ENCODE measurements at places on chromosomes 3 and 15.

GRCh38 chr3:172673210-172673679 is 37.6 kb downstream of the NCEH1 start:
- DNase-seq, result peak; percentile 71

GRCh38 chr3:66179793-66180192 is 41.0 kb upstream of the SLC25A26 start:
- no peak for DNase-seq

DNA sequence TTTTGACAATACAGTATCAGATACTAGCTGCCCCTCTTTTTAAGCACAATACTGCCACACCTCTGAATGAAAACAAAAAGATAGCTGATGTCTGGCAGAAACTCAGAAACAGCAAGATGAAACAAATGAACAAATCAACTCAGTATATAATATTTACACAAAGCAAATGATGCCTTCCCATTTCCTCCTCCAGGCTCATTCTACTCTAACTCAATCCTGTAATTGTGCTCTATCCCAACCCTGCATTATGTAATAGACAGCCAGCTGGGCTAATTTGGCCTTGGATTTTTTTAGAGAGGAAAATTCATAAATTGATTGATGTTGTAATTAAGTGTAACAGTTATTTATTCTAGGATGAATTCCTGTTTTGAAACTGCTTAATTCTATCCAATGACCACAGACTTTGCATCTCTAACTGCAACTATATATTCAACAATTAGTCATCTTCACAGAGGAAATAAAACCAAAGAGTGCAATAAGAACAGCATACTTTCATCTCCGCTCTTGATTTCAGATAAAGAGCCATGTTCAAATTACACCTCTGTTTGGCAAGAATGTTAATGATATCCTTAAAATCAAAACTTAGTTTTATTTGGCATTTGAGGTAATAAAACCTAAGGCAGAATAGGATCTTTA is 6.1 kb downstream of the ATG3 start:
- DNase-seq, result no peak

DNA sequence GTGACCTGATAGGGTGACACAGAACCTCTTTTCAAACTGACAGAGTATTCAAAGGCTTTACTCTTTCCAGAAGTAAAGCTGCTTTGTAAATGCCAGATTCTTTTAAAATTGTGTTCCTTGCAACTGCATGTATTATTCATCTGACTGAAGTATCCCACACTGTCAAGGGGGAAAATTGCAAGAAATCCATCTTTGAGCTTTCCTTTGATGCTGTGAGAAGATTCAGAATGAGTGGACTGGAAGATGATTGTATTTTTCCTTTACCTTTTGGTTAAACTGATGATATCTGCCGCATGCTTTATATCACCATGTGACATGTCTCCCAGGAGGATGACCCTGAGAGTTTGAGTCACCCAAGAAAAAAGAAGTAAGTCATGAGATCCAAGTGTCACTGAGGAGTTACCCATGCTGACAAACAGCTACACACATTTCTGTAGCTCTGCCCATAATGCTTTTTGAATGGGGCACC is 250.8 kb upstream of the CBLB start:
- no peak for DNase-seq

GRCh38 chr3:197592361-197593045 is 36.7 kb upstream of the BDH1 start:
- no peak for DNase-seq

DNA sequence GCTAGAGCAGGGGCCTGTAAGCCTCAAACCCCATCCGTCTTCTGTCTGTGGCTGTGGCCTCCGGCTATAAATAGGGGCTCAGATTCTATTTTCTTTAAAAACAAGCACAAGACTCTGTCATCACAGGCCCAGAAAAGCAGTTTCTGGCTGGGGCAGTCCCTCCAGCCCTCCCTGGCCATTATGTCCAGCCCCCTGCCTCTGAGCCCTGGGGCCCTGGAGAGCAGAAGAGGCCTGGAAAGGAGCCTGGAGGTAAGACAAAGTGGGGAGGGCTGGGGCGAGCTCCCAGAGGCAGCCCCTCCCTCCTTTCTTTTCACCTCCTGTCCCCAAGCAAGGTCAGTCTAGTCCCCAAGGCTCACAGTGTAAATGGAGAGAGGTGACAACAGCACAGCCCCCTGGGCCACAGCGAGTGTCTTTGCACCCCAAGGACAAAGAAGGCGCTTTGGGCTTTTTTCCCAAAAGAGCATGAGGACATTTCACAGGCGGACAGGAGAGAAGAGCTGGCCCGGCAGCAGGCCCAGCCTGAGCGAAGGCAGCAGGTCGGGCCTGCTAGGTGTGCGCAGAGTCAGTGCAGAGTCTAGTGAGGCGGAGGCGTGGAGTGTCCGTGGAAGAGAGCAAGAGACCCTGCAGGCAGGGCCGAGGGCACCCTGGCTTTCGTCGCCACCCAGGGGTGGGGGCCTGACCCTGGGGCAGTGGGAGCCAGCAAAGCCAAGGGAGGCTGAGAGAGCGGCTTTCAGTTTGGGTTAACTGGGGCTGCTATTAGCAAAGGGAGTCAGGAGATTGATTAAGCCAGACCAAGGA is 188.3 kb downstream of the TBC1D2B start:
- DNase-seq, result no peak

- no peak for DNase-seq
Observed at GRCh38 chr3:127717357-127718244, 44.8 kb downstream of the ABTB1 start.

DNA sequence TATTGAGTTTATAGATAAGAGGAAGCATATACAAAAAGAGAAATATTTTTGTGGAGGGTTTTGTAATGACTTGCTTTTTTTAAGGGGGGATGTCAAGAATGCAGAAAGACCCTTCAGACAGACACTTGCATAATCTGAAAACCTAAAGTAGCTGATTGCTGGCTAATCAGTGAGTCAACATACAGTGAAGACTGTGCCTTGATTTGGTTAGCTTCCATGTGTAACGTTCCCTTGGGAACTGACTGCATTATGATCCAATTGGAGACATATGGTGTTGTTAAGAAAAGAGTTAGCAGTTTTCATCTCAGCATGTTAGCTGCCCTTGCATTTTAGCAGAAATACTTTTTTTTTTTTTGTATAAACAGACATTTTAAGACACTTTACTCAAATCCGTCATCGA is 483.2 kb downstream of the RBMS3 start:
- no peak for DNase-seq

- DNase-seq, result no peak
Observed at GRCh38 chr15:72857331-72858063, 73.9 kb upstream of the ADPGK start.

DNA sequence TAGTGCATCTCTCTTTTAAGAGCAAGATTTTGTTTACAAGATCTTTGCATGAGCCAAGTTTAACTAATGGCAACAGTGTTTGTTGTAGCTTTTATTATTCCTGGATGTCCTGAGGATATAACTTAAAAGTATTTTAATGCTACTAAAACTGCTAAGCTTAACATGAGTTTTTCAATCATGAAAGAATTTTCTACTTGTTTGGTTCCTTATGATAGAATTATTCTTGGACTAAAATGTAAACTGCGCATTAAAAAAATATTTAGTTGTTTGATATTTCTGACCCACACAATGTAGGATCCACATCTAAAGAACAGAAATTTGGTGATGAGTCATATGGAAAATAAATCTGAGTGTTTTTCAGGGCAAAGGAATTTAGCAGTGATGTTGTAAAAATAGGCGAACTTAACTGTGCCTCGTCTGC is 70.8 kb downstream of the RAP2B start:
- no peak for DNase-seq

GRCh38 chr3:170513642-170514041 is 72.2 kb downstream of the SLC7A14 start:
- no peak for DNase-seq

- DNase-seq, result no peak
Observed at GRCh38 chr3:182978387-182978786, 2.0 kb downstream of the DCUN1D1 start.

- no peak for DNase-seq
Observed at GRCh38 chr3:122502941-122503340, 11.8 kb downstream of the KPNA1 start.

GRCh38 chr15:45777781-45778180 is 143.0 kb downstream of the SQOR start:
- no peak for DNase-seq

DNA sequence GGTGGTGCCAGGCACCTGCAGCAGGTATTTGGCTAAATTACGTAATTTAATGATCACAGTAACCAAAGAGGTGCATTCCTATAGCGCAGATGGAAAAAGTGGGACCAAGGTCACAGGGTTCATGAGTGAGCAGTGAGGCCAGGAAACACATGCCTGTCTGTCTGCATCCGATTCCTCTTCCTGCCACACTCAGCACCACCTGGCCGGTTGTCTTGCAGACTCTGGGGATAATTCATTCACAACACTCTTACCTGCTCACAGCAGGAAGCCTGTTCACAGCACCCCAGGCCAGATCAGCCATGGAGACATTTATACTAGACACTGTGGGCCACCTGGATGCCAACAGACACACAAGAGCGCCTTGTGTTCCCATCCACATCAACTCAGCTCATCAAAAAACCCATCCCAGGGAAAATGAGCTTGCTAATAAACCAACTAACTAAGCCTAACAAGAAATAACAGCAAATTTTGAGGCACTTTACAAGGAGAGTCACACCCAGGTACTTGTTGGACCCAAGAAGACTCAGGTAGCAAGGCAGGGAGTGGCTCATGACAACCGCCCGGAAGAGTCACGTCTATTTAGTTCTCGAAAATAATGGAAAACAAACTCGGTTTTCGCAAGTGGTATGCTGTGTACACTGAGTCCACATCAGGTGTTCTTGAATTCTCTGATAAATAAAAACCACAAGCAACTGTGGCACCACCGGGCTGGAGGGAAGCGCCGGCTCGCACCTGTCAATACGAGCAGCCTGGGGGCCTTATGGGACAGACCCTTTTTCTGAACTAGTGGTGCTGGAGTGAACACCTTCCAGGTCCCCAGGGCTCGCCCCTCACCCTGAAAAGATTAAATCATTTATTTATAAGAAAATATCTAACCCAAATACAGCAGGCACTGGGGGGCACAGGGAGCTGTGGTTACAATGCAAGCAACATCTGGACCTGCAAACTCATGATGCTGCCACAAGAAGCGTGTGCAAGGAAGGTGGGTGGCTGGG is 40.5 kb downstream of the FAM174B start:
- DNase-seq, result no peak

- no peak for DNase-seq
Observed at GRCh38 chr3:141646760-141647561, 91.1 kb upstream of the RNF7 start.

DNA sequence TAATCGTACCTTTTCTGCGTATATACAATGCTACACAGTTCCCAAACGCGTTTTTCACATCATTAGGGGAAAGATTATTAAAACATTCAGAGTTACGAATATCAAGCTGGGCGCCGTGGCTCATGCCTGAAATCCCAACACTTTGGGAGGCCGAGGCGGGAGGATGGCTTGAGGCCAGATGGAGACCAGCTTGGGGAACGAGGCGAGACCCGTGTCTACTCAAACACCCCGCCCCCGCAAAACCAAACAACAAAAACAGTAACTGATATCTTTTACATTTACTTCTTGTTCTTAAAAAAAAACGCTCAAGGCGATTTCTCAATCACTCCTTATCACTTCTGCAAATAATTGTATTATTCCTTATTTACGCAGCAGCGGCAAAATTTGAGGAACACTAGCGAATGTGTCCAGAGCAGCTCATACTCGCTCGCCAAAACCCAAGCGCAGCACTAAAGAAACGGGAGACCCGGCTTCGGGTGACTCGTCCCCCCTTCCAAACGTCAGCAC is 1.2 kb downstream of the ZBTB11 start:
- DNase-seq, result no peak

- no peak for DNase-seq
Observed at GRCh38 chr15:63369781-63370180, 11.9 kb downstream of the CA12 start.

DNA sequence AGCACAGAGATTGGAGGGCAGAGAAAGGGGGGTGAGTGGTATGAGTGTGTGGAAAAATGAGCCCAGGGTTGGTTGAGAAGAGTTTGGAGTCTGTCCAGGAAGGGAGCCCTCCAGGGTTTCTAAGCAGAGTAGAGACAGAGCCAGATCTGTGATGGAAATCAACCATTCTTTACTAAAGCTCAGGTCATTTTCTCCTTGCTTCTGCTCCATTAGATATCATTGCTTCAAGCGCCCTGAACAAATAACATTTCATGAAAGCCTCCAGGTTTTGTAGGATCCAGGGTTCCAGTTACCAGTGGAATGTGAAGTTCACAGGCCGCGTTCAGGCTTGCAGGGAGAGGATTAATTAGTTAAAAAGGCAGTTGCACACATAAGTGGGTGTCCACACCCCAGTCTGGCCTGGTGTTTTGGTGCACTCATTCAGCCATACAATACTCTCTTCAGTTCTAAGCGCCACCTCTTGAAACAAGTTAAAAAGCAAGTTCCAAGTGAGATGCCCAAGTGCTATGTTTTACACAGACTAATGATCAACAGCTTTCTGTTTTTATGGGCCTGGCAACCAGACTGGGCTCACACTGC is 16.4 kb upstream of the BOC start:
- DNase-seq, result no peak

DNA sequence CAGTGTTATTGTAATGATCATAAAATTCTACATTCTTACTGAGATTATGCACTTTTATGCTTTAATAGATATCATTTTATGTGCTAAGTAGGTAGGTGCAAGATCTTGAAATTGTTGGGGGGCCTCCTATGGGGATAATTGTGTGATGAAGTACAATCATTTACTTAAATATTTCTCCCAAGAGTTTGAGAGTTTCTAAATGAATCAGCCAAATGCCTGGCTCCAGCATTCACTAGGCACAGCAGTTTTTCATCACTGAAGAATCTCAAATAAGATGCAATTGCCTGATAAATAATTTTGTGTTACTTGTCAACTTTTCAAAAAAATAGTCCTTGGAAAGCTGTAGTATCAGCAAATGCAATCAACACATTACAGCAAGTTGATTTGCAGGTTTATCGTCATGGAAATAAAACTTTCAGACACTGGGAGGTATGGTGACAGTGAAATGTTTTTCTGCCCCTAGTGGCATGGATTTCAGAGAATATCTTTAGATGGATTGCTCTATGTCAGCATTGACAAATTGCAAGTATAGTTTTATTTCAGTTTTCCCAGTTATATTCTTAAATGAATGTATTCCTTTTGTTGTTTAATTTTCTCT is 167.1 kb downstream of the NEK11 start:
- no peak for DNase-seq

- DNase-seq, result no peak
Observed at GRCh38 chr3:98594628-98595324, 1.4 kb upstream of the CPOX start.

- no peak for DNase-seq
Observed at GRCh38 chr3:25420147-25420546, 7.9 kb upstream of the RARB start.

DNA sequence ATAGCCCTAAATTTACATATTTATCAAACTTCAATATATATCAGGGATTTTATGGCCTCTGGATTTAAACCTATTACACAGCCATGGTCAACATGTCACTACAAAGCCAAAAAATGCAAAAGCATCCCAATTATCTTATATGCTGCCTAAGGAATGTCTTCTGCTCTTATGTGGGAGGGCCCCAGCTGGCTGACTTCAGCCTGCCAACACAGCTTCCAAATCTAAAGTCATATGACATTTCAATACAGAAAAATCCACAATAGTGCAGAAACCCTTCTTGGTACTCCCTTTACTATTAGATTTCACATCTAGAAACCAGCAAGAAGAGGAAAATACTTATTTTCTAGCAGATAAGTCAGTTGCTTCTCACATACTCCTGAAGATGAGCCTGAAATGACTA is 6.4 kb downstream of the PFN2 start:
- no peak for DNase-seq

Data from T-helper 1 cell (primary cell).